ENCODE measurements at places on chromosomes 2 and 18.

GRCh38 chr2:236176417-236176816, 8.2 kb upstream of the GBX2 start:
- DNase-seq = no peak

DNA sequence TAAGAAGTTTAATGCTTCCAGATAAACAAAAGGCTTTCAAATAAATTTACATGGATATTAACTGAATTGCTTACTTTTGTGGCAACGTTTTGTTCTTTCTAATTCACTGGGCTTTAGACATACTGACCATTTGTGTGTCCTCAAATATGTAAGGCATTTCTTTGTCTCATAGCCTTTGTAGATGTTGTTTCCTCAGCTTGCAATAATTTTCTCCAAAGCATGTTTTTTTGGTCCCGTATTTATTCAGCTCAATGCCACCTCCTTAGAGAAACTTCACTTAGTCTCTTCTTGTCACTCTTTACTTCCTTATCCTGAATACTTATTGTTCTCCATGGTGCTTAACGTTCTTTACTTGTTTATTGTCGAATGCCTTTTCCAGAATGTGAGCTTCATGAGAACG, 98.5 kb downstream of the NUP35 start:
- DNase-seq = no peak

DNA sequence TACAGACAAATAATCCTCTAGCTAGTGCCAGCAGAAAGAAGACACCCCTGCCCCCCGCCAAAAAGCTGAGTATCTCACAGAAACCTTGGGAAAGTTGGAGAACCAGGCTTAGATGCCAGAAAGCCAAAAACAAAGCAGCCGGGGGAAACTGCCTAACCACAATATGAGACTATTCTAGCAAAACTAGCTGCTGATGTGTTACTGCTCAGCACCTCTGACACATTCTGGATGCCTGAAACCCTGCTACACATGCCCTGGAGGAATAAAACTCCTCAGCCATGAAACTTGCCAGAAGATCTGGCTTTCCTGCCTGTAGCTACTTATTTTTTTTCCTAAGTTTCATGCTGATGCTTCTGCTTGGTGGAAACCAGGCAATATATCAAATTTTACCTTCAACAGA, 122.7 kb upstream of the GCFC2 start:
- no peak for DNase-seq

DNA sequence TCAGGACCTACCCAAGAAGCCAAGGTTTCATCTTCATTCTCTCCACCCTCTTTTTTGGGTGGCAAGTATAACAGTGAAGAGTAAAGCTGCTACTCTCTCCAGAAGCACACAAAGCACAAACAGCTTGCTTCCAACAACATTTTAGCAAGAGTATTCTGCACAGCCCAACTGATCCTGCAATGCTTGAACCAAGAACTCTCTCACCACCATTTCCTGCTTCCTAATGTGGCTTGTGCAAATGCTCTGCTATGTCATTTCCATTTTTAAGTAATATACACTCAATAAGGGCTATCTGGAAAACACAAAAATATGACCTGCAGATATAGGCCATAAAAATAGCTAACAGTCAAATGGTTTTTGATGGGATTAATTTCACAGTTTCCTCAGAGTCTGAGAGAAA, 24.1 kb upstream of the IHH start:
- no peak for DNase-seq

GRCh38 chr2:241313543-241314095, 1.9 kb downstream of the HDLBP start:
- no peak for DNase-seq

DNA sequence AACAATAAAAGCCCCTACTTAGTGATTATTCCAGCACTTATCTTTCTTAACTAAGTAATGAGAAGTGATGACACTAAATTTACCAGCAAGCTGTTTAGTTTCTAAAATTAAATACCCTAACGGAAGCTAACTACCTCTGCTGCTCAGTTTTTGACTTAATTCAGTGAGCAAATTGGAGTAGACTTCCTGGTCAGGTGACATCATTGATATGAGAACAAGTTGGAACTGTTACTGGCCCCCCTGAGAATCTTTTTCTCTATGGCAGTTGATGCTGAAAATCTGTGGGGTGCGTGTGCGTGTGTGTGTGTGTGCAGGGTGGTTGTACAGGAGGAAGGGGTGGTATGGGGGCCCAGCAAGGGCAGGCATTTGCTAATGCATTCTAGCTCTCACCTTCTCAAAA, 35.5 kb upstream of the BMP10 start:
- DNase-seq = no peak

DNA sequence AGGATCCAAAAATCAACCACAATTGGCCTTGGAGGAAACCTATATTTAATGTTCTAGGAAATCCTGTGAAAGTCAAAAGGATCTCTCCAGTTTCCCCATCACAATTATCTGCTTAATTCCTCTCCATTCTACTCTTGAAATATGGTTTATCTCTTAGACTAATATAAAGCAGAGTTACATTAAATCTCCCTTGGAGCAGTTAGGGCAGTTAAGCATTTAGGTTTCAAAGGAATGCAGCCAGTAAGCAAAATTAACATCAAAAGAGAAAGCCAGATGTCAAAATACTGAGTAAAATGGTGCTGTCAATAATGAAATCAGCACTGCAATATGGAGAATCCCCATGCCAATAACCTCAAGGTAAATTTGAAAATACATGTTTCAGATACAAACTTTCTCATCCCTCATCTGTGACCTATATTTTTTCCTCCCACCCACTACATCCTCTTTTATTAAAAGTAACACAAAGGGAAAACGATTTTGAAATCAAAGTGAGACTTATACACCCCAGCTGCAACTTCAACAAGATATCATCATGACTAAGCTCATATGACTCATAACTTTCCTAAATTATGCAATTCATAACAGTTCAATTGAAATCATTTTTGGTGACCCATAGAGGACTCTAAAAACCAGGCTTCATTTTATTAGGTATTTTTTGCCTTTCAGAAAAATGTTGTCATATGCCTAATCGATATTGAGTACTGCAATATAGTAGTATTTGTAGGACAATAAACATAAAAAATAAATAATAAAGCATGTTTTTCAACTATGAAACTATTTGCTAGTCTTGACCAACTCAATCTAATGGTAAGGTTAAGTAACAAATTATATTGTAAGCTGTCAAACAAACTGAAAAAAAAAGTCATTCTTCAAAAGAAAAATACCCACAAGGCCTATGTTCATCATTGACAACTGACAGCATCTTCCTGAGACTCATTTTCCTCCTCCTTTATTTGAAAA, 3.1 kb downstream of the ADAM17 start:
- no peak for DNase-seq

- peak; percentile 67 for DNase-seq
Observed at GRCh38 chr2:223993634-223994232, 36.5 kb downstream of the MRPL44 start.
